NCI-H510A (cell line): ENCODE measurements at places on chromosomes 2 and 18.

GRCh38 chr2:126995621-126996377 is 97.1 kb downstream of the TEX51 start:
- DNase-seq, result no peak

GRCh38 chr2:76268902-76269620 is 558.3 kb upstream of the GCFC2 start:
- no peak for DNase-seq

DNA sequence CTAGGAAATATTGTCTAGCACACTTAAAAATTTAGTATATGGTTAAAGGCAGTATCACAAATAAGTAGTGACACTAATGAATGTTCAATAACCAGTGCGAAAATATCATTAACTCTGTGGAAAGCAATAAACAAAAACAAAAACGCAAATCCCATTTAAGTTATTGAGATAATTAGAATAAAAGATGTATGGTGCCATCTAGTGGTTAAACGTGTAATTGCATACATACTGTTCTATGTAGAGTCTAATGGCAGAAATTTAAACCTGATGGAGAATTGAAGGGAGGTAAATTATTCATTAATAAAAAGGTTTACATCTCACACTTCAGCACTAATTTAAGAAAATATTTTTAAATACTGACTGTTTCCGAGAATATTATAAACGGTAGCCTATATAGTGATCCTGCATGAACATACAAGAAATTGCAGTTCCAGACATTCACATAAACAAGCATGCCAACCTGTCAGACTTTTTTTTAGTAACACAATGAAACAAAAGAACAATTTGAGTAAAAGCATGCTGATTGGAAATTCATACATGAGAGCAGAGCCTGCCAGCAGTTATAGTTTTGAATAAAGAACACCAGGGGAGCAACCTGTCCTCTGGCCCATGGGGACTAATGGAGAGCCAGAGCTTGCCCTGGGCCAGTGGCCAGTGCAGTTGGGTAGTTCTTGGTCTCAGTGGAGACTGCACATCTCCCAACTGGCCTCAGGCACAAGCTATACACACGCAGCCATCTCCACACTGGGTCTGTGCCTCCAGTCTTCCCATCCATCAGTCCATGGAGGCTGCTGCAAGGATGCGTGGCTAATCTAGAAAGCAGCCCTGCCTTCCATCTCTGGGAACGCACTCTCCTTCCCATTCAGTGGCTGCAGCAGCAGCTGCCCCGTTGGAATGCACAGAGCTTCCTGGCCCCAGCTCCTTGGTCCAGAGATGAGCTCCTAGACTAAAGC is 28.0 kb downstream of the GCG start:
- no peak for DNase-seq

DNA sequence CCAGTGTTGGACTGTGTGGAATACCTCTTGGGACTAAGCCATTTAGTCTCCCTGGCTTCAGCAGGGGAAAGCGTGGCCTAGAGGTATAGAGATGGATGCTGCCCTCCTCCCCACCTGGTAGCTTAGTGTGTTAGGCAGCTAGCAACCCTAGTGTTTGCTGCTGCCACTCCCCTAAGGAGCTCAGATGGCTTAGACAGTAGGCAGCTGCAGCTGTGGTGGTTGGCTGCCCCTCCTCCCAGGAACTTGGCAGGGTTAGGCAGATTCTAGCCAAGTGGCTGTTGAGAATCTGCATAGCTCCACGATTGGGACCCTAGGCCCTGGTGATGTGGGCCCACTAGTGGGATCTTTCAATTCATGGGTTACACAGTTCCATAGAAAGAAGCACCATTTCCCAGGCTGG is 550.4 kb upstream of the CHAC2 start:
- no peak for DNase-seq

- no peak for DNase-seq
Observed at GRCh38 chr2:59490192-59490591, 1063.3 kb downstream of the BCL11A start.
